PC-9 (cell line): ENCODE measurements at places on chromosomes 3 and 15. TPM values are rescaled to one million over a fixed set of nuclear protein-coding genes. Genes with fewer than 3 reads are reported as not detected.

GRIP2 gene
- not detected in 2 replicates for total RNA-seq

TP63 gene
- total RNA-seq: 0.65 and 3.6 TPM in 2 replicates

LRRC31 gene
- total RNA-seq: not detected in 2 replicates

HIGD2B gene
- total RNA-seq: 0.35 TPM in 1 of 2 replicates, not detected in the other

SERINC4 gene
- 0.46 TPM in 1 of 2 replicates, not detected in the other for total RNA-seq

SPG11 gene
- 63.2 and 64.2 TPM in 2 replicates for total RNA-seq

CYB561D2 gene
- 15.7 and 19.3 TPM in 2 replicates for total RNA-seq

TRH gene
- total RNA-seq: not detected in 2 replicates

TATDN2 gene
- total RNA-seq: 27.3 and 34.0 TPM in 2 replicates

SLC28A1 gene
- 0.70 and 1.2 TPM in 2 replicates for total RNA-seq

TRAK1 gene
- 43.4 and 46.8 TPM in 2 replicates for total RNA-seq

DNA sequence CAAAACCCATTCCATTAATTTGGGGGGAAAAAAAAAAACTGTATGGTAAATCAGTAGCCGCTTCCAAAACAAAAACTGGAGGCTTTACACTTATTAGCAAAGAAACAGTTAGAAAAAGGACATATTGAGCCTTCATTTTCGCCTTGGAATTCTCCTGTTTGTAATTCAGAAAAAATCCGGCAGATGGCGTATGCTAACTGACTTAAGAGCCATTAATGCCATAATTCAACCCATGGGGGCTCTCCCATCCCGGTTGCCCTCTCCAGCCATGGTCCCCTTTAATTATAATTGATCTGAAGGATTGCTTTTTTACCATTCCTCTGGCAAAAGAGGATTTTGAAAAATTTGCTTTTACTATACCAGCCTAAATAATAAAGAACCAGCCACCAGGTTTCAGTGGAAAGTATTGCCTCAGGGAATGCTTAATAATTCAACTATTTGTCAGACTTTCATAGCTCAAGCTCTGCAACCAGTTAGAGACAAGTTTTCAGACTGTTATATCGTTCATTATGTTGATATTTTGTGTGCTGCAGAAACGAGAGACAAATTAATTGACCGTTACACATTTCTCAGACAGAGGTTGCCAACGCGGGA, 9.4 kb upstream of the RPL24 start:
- DNase-seq: peak; percentile 47

DNA sequence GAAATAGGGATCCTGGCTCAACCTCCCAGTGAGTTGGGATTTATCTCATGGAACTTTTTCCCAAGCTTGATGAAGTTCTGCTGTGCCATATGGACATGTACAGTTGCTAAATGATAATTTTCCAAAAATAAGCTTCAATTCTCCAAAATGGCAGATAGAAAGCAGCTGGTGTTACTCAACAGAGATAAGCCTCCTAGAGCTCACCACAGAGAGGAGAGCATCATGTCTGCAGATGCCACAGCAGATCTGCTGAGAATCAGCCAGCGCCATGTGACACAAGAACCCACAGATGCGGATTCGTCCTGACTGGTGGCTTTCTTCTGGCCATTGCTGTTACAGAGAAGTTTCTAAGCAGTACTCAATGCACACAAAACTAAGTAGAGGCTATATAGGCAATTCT, 50.6 kb downstream of the AGTR1 start:
- H3K36me3 ChIP-seq: no peaks in the 10 kb centered on the region
- DNase-seq: no peak
- no peaks in the 10 kb centered on the region for H3K4me1 ChIP-seq
- H3K4me3 ChIP-seq: no peak overlapping the region
- H3K27me3 ChIP-seq: no peaks in the 10 kb centered on the region

DNA sequence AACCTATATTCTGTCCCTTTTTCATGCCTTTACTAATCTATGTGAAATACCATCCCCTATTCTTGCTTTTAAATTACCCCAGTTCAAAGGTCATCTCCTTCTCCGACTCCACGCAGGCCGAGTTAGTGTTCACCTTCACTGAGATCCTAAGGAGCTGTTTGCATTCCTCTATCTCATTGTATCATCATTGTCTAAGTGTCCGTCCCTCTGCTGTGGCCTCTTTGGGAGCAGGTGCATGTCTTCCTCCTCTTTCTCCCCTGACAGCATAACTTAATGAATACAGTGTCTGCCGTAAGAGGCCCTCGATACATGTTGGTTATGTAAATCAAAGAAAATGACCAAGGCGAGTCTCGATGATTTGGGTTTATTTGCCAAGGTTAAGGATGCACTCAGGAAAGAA, 4.9 kb upstream of the PPP1R2 start:
- H3K4me3 ChIP-seq: no peak overlapping the region
- H3K27ac ChIP-seq: no peak overlapping the region
- H3K36me3 ChIP-seq: no peaks in the 10 kb centered on the region
- no peaks in the 10 kb centered on the region for H3K27me3 ChIP-seq
- H3K4me1 ChIP-seq: peaks cover 32% of the 10 kb centered on the region

GRCh38 chr3:165624761-165625160, 212.5 kb downstream of the BCHE start:
- DNase-seq: no peak
- H3K27ac ChIP-seq: no peak overlapping the region
- no peaks in the 10 kb centered on the region for H3K27me3 ChIP-seq
- no peak overlapping the region for H3K4me3 ChIP-seq
- H3K4me1 ChIP-seq: no peaks in the 10 kb centered on the region

GRCh38 chr3:165212580-165212979, 16.4 kb upstream of the SLITRK3 start:
- no peaks in the 10 kb centered on the region for H3K4me1 ChIP-seq
- no peak overlapping the region for H3K4me3 ChIP-seq
- no peaks in the 10 kb centered on the region for H3K36me3 ChIP-seq
- DNase-seq: no peak

- H3K27ac ChIP-seq: no peak overlapping the region
- H3K4me1 ChIP-seq: peaks cover 13% of the 10 kb centered on the region
- no peaks in the 10 kb centered on the region for H3K27me3 ChIP-seq
- no peak overlapping the region for H3K4me3 ChIP-seq
Measured at GRCh38 chr3:98954791-98955604, 53.5 kb upstream of the DCBLD2 start.

- DNase-seq: no peak
- no peak overlapping the region for H3K27ac ChIP-seq
- no peaks in the 10 kb centered on the region for H3K36me3 ChIP-seq
- H3K4me1 ChIP-seq: no peaks in the 10 kb centered on the region
Measured at GRCh38 chr3:143410259-143410658, 290.7 kb downstream of the CHST2 start.

DNA sequence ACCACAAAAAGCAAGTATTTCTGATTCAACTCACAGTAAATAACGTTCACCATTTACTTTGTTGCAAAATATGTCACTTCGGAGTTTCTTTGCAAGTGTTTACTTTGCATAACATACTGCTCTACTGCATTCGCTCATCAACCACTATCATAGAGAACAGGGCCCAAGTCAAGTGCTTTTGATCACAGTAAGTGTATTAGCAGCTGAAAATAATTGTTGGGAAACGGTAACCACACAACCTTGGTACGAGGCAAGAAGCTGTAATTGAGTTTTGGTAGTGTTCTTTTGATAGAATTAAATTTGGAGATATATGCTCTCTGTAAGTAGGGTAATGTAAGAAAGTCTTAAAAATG, 80.1 kb downstream of the SATB1 start:
- H3K27me3 ChIP-seq: no peaks in the 10 kb centered on the region
- 0 out of 2 replicates have a peak, but pooled peaks cover 3% of the 10 kb centered on the region for H3K36me3 ChIP-seq
- DNase-seq: no peak
- no peak overlapping the region for H3K27ac ChIP-seq

- H3K27me3 ChIP-seq: no peaks in the 10 kb centered on the region
- H3K36me3 ChIP-seq: no peaks in the 10 kb centered on the region
- DNase-seq: no peak
- no peak overlapping the region for H3K4me3 ChIP-seq
- H3K27ac ChIP-seq: no peak overlapping the region
- no peaks in the 10 kb centered on the region for H3K4me1 ChIP-seq
Measured at GRCh38 chr3:50050361-50050760, 38.4 kb upstream of the RBM5 start.

- no peak overlapping the region for H3K4me3 ChIP-seq
- no peaks in the 10 kb centered on the region for H3K27me3 ChIP-seq
- no peak for DNase-seq
Measured at GRCh38 chr15:76333720-76334437, 2.7 kb upstream of the ISL2 start.

DNA sequence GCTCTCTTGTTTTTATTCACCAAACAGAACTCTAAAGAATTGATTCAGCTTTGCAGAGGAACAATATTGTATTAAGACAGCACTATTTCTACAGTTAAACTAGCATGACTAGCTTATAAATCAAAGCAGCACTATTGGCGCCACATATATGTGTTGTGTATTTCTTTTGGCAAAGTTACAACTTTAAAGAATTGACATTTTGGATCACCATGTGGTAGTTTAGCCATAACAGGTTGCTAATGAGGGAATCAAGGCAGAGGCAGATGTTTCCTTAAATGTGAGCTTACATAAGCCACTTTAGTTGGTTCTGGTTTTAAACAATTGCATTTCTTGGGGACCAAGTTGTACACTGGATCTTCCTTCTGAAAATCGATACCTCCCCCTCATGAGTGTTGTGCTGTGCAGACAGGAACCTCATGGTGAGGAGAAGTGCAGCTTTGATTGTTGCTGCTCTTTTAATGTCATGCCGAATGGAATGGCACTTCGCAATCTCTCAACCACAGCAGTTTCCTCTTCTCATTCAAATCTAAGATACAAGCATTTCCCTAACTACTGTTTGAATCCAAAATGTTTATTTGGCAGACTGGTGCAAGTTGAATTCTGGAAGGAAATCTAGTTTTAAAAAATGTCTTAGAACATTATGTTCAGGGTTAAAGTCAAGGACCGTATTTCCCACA, 151.2 kb downstream of the MYRIP start:
- H3K27me3 ChIP-seq: no peaks in the 10 kb centered on the region
- no peak overlapping the region for H3K27ac ChIP-seq
- no peaks in the 10 kb centered on the region for H3K36me3 ChIP-seq
- H3K4me1 ChIP-seq: no peaks in the 10 kb centered on the region
- no peak overlapping the region for H3K4me3 ChIP-seq

DNA sequence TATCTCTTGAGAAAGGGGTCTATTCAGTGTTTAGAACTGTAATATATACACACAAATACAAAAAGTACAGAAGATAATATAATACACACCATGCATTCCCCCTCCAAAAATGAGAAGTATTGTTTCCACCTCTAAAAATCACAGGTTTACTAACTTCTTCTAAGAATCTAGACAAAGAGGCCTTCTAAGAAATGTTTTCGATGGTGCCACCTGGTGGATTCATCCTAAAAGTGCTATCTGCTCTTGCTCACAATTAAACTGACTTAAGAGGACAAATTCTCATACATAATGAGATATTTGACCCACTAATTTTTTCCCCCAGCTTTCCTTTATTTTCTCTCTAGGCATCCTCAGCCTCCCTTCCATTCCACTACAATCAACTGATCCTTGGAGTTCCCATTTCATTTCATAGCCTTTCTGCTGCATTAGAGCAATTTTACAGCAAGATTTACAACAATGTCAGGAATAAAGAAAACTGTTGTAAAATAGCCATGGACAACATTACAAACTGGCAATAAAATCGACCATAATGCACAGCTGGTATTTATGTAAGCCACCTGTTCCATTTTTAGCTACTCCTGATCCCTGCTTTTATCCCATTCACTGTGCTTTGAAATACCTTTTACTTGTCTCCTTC, 124.6 kb downstream of the ARRDC4 start:
- no peaks in the 10 kb centered on the region for H3K27me3 ChIP-seq
- no peak overlapping the region for H3K4me3 ChIP-seq
- no peak overlapping the region for H3K27ac ChIP-seq
- peak; percentile 60 for DNase-seq
- no peaks in the 10 kb centered on the region for H3K4me1 ChIP-seq

DNA sequence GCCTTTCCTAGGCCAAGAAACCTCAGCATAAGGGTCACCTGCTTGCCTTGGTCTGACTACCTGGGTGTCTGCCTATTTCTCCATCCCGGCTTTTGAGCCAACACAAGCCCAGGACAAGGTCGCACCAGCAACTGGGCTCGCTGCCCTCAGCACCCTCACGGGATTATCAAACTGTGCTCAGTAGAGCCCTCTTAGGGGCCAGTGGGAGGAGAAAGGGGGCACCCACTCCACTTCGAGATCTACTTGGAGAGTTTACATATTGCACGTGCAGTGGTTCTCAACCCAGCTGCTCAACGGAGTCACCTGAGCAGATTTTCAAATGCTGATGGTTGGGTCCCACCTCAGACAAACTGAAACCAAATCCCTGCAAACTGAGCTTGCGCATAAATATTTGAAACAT, 31.1 kb downstream of the TSPAN3 start:
- H3K36me3 ChIP-seq: peaks cover 8% of the 10 kb centered on the region; the same call in 1 of the 2 replicates
- no peaks in the 10 kb centered on the region for H3K27me3 ChIP-seq
- no peak for DNase-seq
- no peaks in the 10 kb centered on the region for H3K4me1 ChIP-seq
- no peak overlapping the region for H3K27ac ChIP-seq
- H3K4me3 ChIP-seq: no peak overlapping the region

GRCh38 chr3:109081746-109082510, 36.0 kb downstream of the MORC1 start:
- no peaks in the 10 kb centered on the region for H3K4me1 ChIP-seq
- H3K4me3 ChIP-seq: no peak overlapping the region
- no peak overlapping the region for H3K27ac ChIP-seq
- no peaks in the 10 kb centered on the region for H3K27me3 ChIP-seq
- DNase-seq: peak; percentile 45
- H3K36me3 ChIP-seq: no peaks in the 10 kb centered on the region

- H3K36me3 ChIP-seq: no peaks in the 10 kb centered on the region
- no peak overlapping the region for H3K27ac ChIP-seq
- peak; percentile 22 for DNase-seq
- no peaks in the 10 kb centered on the region for H3K27me3 ChIP-seq
- H3K4me3 ChIP-seq: no peak overlapping the region
Measured at GRCh38 chr3:107969994-107970819, 120.6 kb downstream of the CD47 start.

DNA sequence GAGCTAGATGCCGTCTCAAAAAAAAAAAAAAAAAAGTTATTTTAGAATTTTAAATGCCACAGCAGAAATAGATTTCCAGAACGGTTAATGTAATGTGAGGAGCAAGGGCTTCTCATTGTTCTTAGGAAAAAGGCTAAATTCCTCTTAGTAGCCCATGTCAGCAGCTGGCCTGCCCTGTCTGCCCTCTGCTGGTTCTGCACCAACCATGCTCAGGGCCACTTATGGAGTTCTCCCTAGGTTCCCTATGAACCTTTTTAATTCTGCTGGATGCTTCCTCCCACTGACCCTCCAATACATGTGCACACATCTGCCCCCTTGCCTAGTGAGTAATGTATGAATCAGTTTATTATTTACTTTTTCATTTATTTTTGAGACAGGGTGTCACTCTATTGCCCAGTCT, 32.2 kb upstream of the DPPA4 start:
- H3K4me3 ChIP-seq: no peak overlapping the region
- H3K27me3 ChIP-seq: no peaks in the 10 kb centered on the region
- H3K4me1 ChIP-seq: no peaks in the 10 kb centered on the region
- no peak for DNase-seq
- H3K27ac ChIP-seq: no peak overlapping the region

- H3K36me3 ChIP-seq: no peaks in the 10 kb centered on the region
- H3K4me1 ChIP-seq: no peaks in the 10 kb centered on the region
- no peak overlapping the region for H3K4me3 ChIP-seq
- H3K27me3 ChIP-seq: no peaks in the 10 kb centered on the region
Measured at GRCh38 chr3:48130321-48130904, 57.8 kb downstream of the CDC25A start.
